ENCODE measurements at places on chromosomes 11 and 22. TPM values are rescaled to one million over a fixed set of nuclear protein-coding genes. Genes with fewer than 3 reads are reported as not detected.

Gene ATG16L2
- 57.6 TPM for total RNA-seq

- no peaks in the 10 kb centered on the region for H3K36me3 ChIP-seq
- no peak overlapping the region for H3K27ac ChIP-seq
- no peak overlapping the region for H3K4me3 ChIP-seq
- DNase-seq, result no peak
- H3K4me1 ChIP-seq, result peaks cover 6% of the 10 kb centered on the region
Measured at GRCh38 chr11:36622431-36623136, 24.5 kb upstream of the RAG2 start.

Gene HTR3A
- 0.21 TPM for total RNA-seq

DNA sequence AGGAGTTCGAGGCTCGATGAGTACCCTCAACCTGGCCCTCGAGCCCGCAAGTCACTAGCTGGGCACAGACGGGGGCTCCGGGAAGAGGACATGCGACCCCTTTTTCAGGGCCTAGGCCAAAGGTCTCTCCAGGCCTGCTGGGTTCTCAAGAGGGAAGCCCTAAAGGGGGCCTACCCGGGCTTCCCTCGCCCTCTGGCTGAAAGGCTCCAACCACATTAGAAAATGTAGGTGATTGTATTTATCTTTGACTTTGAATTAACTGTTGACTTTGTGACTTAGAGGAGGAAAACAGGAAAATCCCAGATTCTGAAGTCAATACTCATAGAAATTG, 7.3 kb upstream of the PAX6 start:
- H3K4me3 ChIP-seq, result no peak overlapping the region
- H3K27ac ChIP-seq, result no peak overlapping the region
- H3K27me3 ChIP-seq, result peaks cover 84% of the 10 kb centered on the region
- H3K4me1 ChIP-seq, result peaks cover 24% of the 10 kb centered on the region
- no peaks in the 10 kb centered on the region for H3K36me3 ChIP-seq

Gene SPI1
- 9.7 TPM for total RNA-seq

DNA sequence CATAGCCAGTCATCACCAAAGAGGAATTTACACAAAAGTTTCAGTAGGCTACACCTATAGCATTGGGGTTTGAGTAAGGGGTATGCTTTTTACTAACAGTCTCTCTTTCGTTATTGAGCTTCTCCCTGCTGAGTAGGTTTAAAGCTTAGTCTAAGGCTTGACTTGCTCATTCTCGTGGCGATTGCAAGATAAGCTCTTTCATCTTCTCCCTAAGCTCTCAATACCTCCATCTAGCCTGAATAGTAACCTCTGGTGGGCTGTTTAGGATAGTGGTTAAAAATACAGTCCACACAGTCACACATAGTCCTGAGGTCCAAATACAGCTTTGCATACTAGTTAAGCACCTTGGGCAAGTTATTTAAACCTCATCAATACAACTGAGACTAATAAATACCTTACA, 65.6 kb downstream of the IMMP1L start:
- H3K27me3 ChIP-seq, result no peaks in the 10 kb centered on the region
- no peak for DNase-seq
- no peaks in the 10 kb centered on the region for H3K4me1 ChIP-seq

DNA sequence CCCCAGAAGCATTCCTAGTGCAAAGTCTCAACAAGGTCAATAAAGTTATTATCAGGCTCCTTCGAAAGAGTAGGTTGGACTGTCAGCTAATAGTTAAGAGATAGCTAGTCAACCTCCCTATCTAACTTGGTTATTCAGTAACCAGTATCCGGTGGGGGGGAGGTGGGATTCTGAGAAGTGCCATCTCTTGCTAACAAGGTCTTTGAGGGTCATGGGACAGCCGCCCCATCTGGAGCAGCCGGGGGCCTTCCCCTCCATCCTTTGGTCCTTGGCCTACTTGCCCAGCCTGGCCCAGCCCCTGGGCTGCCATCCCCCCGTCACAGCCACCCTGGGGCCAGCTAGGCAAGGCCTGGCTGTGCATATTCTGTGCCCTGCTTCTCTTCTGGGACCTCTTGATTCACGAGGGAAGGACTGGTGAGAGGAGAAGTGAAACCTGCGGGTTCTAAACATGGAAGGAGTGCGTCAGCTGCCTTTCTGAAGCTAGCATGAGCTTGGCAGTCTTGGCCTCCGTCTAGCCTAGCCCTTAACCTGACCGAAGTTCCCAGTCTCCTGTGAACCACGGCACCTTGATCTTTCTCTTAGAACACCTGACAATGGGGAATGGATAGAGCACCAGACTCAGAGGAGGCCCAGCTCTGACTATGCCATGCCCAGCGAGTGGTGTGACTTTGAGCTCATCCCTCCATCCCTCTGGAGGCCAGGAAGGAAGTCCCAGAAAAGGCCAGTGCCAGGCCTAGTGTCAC, 9.3 kb downstream of the SLC37A2 start:
- no peak overlapping the region for H3K4me3 ChIP-seq
- no peak for DNase-seq
- H3K4me1 ChIP-seq, result no peaks in the 10 kb centered on the region
- no peaks in the 10 kb centered on the region for H3K27me3 ChIP-seq

DNA sequence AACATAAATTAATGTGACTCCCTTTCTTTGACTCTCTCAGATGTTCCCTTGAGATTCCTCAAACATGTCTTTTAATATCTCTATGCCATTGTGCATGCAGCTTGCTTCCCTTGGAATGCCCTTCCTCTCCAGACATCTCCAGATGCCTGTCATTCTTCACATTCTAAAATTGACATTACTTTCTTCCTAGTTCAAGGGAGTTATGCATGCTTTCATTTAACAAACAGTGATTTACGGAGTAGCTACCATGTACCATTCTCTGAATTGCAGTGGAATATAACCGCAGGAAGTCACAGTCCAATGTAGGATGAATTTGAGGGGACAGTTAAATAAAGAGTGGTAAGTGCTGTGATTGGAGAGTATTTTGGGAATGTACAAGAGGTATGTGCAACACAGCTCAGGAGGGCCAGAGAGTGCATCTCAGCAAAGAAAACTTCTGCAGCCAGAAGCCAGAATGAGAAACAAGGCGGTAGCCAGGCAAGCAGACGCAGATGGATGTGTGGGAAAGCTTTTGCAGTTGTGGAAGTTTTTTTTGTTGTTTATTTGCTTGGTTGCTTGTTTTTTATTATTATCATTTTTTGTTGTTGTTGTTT, 18.7 kb downstream of the MMP10 start:
- H3K4me1 ChIP-seq, result no peaks in the 10 kb centered on the region
- H3K4me3 ChIP-seq, result no peak overlapping the region

Gene SOX6
- total RNA-seq, result 7.9 TPM

Gene ANO1
- 45.5 TPM for total RNA-seq

Gene NRIP3
- total RNA-seq, result 0.29 TPM

Gene XKR3
- not detected for total RNA-seq

DNA sequence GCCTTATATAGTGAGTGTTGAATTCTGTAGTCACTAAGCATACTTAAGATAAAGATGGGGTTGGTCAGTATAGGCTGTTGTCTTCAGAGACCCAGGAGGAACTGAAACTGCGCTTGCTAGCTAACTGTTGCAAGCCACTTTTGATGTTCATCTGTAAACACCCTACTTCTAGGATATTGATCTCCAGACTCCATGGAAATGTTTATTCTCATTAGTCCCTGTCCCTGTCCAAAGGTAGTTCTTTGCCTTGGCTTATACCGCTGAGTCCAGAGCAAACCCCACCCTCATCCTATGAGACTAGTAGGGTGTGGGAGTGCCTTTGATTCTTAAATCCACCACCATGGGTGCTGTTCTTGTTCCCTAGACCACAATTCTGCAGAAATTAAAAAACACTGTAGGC, 36.4 kb downstream of the DEPDC5 start:
- H3K4me1 ChIP-seq, result no peaks in the 10 kb centered on the region
- no peak overlapping the region for H3K4me3 ChIP-seq
- no peaks in the 10 kb centered on the region for H3K27me3 ChIP-seq
- DNase-seq, result no peak
- no peaks in the 10 kb centered on the region for H3K36me3 ChIP-seq
- no peak overlapping the region for H3K27ac ChIP-seq

DNA sequence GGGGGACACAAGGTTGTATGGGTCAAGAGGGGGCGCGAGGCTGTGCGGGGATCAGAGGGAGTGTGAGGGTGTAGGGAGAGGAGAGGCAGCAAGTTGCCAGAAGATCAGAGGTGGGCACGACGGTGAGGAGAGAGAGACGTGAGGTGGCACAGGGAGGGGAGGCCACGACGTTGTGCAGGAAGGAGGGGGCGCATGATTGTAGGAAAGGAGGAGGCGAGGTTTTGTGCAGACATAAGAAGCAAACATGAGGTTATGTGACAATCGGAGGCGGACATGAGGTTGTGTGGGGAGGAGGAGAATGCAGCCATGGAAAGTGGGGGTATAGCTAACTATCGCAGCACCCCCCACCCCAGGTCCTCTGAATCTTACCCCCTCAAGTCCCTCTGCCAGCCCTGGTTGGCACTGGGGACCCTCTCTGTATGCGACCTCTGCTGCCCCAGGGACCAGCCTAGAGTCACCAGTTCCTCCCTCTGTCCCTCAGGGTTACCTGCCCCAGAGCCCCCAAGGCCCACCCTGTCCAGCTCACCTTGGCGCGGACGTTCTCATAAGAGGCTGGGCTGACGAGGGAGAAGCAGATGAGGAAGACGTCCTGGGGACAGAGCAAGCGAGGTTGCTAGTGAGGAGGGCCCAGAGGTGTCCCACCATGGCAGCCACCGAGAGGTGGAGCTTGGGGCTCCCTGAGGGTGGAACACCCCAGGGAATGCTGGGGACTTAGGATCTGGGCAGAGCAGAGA, 12.5 kb downstream of the RAC2 start:
- H3K4me3 ChIP-seq, result no peak overlapping the region
- H3K27ac ChIP-seq, result no peak overlapping the region
- no peaks in the 10 kb centered on the region for H3K4me1 ChIP-seq

DNA sequence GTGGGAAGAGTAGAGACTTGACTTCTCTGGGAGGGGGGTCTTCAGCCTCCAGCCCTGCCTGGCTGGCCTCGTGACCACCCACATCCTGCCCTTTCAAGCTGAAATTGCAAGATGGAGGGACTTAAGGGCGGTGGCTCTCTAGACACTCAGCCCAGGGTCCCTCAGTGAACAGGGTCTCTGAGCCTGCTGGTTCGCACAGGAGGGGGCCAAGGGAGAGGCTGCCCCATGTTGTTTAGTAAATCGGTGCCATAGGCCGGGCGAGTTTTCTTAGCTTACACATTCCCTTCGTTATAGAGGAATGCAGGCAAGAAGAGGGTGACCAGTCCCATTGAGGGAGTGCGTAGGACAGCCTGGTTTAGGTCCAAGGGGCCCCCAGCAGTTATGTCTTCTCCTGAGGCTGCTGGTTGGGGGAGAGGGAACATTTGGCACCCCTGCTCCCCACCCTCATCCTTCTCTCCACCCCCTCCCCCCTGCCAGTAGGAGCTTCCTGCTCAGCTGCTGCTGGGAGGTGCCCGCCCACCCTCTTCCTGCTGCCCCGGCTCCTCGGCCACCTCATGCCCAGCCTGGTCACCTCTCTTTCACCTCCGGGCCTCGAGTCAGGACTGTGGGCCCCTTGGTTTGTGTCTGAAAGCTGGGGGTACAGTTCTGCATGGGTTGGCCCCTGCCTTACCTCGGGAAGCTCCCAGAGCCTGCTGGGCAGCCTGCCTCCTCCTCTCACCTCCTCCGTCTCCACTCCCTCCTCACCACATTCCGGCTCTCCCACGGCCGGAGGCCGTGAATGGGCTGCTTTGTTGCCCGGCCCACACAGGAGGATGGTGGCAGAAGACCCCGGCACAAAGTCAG, 3.9 kb downstream of the FRMD8 start:
- H3K27me3 ChIP-seq, result no peaks in the 10 kb centered on the region
- no peaks in the 10 kb centered on the region for H3K36me3 ChIP-seq
- peak overlapping the region; percentile 69 for H3K27ac ChIP-seq

Gene HEPHL1
- not detected for total RNA-seq

DNA sequence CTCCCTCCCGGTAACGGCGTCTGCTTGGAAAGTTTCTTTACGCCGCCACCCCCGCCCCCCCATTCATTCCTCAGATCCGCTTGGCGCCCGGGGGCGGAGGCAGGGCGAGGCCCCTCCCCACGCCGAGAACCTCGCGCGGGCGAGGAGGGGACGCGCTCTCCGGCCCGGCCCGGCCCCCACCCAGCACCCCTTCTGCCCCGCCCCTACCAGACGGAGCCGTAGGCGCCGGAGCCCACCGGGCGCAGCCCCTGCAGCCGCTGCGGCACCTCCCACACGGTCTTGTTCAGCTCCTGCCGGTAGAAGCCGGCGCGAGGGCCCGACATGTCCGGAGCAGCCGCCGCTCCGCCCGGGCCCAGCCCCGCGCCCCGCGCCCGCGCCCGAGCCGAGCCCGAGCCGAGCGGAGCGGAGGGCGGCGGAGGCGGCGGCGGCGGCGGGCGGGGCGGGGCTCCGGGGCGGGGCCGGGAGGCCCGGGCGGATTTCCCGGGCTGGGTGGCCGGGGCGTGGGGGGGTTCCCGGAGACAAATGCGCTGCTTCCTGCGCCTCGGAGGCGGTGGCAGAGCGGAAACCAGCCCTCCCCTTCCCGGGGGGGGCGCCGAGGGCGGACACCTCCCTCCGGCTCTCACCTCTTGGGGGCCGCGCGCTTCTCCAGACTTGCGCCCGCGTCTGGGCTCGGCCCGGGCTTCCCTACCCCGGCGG, at the start of gene MAPK11:
Gene MAPK11, minus strand, starts transcription at position 411 of the 696 bp plus-strand sequence. Its CDS starts 88 bp downstream, at position 323.
- H3K27ac ChIP-seq, result peak within 1 kb of the TSS; percentile 72
- H3K4me1 ChIP-seq, result no peaks in the 10 kb centered on the region
- H3K36me3 ChIP-seq, result no peaks in the 10 kb centered on the region
- H3K4me3 ChIP-seq, result peak within 1 kb of the TSS; percentile 45
- H3K27me3 ChIP-seq, result no peaks in the 10 kb centered on the region
- peak; percentile 61 for DNase-seq

GRCh38 chr11:48341466-48341865, 16.7 kb downstream of the OR4C3 start:
- H3K27me3 ChIP-seq, result no peaks in the 10 kb centered on the region
- no peak for DNase-seq

Gene CBLIF
- not detected for total RNA-seq

Gene USP28
- 30.5 TPM for total RNA-seq

DNA sequence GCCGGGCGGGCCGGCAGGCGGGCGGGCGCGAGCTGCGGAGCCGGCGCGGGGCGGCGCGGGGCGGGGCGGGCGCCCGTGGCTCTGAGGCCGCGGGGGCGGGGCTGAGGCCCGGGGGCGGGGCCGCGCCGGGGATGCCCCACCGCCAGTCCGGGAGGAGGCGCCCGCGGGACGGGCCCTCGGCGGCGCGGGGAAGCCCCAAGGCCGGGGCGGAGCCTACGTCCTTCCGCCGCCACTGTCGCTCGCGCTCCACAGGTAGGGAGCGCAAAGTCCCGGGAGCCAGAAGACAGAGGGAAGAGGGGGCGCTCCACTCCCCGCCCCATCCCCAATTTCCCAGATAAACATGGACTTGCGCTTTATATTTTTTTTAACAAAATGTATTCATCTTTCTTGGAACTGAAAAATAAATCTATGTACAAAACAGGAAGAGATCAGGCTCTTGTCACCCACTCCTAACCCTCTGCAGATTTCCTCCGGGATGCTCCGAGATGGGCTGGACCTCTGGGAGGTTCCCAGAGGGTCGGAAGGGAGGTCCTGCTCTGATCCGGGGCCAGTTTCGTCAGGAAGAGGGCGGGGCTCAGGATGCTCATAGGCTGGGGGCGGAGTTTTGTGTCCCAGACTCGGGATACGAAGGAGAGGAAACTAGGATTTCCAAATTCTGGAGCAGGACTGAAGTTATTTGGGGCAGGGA, at the start of gene MAP4K2:
Gene MAP4K2, minus strand, starts transcription at position 57 of the 688 bp plus-strand sequence. CDS start 65 bp downstream, outside the sequence.
- H3K27me3 ChIP-seq, result no peaks in the 10 kb centered on the region
- H3K36me3 ChIP-seq, result no peaks in the 10 kb centered on the region
- peak within 1 kb of the TSS; percentile 96 for H3K27ac ChIP-seq
- DNase-seq, result peak; percentile 95
- H3K4me3 ChIP-seq, result peak within 1 kb of the TSS; percentile 59

GRCh38 chr11:69702769-69703452, 911 bp downstream of the FGF19 start:
- H3K27ac ChIP-seq, result no peak overlapping the region
- H3K27me3 ChIP-seq, result no peaks in the 10 kb centered on the region
- no peak overlapping the region for H3K4me3 ChIP-seq
- no peaks in the 10 kb centered on the region for H3K4me1 ChIP-seq
- no peaks in the 10 kb centered on the region for H3K36me3 ChIP-seq

Data from uterus (tissue), 4 donors.